ENCODE measurements at places on chromosomes 5 and 9. TPM values are rescaled to one million over a fixed set of nuclear protein-coding genes. Genes with fewer than 3 reads are reported as not detected.

DNA sequence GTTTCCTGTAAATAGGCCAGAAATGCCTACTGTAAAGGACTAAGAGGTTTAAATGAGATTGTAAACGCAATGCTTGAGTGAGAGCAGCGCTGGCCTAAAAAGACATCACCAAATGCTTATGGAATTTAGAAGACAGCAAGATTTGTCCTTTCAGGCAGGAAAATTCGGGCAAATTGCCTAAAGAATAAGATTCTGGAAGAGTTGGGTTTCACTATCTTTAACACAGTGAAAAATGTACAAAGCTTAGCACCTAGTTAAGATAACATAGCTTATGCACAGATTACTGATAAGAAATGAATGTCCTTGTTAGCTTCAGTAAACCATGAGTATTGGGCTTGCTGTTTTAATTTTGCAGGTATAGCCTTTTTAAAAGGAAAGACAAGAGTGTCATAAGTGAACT, 4.7 kb downstream of the FKBP15 start:
- H3K4me1 ChIP-seq: peaks cover 13% of the 10 kb centered on the region
- H3K36me3 ChIP-seq: no peaks in the 10 kb centered on the region
- no peak overlapping the region for H3K27ac ChIP-seq

GRCh38 chr5:79130781-79131180, 19.2 kb downstream of the BHMT start:
- no peak for DNase-seq
- peaks cover 11% of the 10 kb centered on the region for H3K4me1 ChIP-seq
- H3K36me3 ChIP-seq: no peaks in the 10 kb centered on the region
- H3K27ac ChIP-seq: no peak overlapping the region
- peaks cover 2% of the 10 kb centered on the region for H3K27me3 ChIP-seq

DNA sequence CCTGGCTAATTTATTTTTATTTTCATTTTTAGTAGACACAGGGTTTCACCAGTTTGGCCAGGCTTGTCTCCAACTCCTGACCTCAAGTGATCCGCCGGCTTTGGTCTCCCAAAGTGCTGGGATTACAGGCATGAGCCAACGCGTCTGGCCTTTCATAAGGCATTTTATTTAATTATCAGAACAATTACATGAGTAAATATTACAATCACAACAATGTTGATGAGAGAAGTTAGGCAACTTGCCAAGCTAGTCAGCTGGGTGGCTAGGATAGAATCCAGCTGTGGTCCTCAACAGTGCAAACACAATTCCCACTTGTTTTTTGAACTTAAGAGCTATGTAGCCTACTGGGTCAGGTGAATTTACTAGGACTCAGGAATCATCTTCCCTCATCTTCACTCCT, 22.0 kb downstream of the C9orf57 start:
- no peak for DNase-seq
- H3K4me3 ChIP-seq: no peak overlapping the region
- H3K27ac ChIP-seq: no peak overlapping the region
- H3K36me3 ChIP-seq: no peaks in the 10 kb centered on the region
- no peaks in the 10 kb centered on the region for H3K4me1 ChIP-seq

GRCh38 chr9:132973713-132974112, 4.8 kb upstream of the GFI1B start:
- DNase-seq: no peak
- no peak overlapping the region for H3K27ac ChIP-seq
- H3K36me3 ChIP-seq: no peaks in the 10 kb centered on the region

DNA sequence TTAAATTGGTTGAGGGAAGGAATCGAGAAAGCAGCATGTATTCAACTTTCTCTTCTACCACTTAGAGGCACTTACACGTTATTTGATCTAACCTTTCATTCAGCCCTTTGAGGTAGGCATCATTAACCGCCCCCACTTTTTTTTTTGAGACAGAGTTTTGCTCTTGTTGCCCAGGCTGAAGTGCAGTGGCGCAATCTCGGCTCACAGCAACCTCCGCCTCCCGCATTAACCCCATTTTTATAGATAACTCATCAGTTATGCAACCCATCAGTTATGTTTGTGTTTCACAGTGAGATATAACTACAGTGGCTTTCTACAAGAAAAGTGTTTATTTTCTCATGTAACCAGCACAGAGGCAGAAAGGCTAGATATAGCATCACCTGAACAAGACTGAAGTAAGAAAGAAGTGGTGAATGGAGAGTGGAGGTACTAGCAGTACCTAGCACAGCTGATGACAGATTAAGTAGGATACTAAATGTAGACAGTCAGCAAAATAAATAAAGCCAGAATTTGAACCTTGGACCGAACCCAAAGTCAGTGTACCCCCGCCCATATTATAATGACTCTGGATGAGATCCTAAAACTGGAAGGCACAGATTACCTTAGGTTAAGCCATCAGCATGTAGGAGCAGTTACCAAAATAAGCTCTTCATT, 91.2 kb downstream of the PJA2 start:
- no peaks in the 10 kb centered on the region for H3K36me3 ChIP-seq
- no peaks in the 10 kb centered on the region for H3K4me1 ChIP-seq
- no peak for DNase-seq
- no peaks in the 10 kb centered on the region for H3K27me3 ChIP-seq

- no peaks in the 10 kb centered on the region for H3K27me3 ChIP-seq
- no peaks in the 10 kb centered on the region for H3K4me1 ChIP-seq
- no peaks in the 10 kb centered on the region for H3K36me3 ChIP-seq
Observed at GRCh38 chr9:112135706-112136105, 39.4 kb downstream of the SUSD1 start.

DNA sequence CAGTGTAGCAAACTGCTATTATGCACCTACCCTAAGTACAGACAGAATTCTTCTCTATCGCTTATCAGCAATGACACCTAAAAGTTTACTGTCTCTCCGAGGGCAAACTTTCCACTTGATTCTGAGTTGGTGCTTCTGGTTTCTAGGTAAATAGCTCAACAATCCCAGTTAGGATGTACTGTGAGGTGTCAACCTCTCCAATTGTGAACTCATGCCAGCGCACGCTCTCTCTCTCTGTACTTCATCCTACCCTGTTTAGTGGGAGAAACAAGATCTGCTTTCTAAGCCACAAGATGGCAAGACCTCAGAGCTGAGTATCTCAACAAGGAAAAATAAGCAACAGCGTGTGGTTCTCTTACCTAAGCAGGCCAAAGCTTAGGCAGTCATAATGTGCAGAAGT, 335.3 kb downstream of the SLIT3 start:
- DNase-seq: no peak
- no peaks in the 10 kb centered on the region for H3K36me3 ChIP-seq
- H3K27ac ChIP-seq: no peak overlapping the region
- H3K27me3 ChIP-seq: no peaks in the 10 kb centered on the region
- no peaks in the 10 kb centered on the region for H3K4me1 ChIP-seq

DNA sequence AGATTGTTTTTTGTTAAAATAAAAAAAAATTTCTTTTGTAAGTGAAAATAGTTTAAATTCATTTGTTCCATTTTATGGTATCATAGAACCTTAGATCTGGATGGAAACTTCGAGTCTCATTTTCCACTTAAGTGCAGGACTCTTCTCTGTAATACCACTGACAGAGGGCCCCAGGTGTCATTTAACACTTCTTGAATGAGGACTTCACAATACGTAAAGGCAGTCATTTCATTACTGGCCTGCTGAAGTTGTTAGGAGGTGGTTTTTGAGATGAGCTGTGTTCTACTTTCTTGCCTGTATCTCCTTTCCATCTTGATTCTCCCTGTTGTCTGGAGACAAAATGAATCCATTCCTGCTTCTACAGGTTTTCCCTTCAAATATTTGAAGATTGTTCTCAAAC, 455.3 kb downstream of the DMRT2 start:
- H3K4me3 ChIP-seq: no peak overlapping the region
- no peaks in the 10 kb centered on the region for H3K4me1 ChIP-seq
- no peaks in the 10 kb centered on the region for H3K36me3 ChIP-seq
- no peaks in the 10 kb centered on the region for H3K27me3 ChIP-seq
- DNase-seq: no peak

GRCh38 chr5:54746346-54746745, 228.8 kb downstream of the SNX18 start:
- no peaks in the 10 kb centered on the region for H3K27me3 ChIP-seq
- no peak for DNase-seq
- no peaks in the 10 kb centered on the region for H3K36me3 ChIP-seq
- no peak overlapping the region for H3K27ac ChIP-seq

DNA sequence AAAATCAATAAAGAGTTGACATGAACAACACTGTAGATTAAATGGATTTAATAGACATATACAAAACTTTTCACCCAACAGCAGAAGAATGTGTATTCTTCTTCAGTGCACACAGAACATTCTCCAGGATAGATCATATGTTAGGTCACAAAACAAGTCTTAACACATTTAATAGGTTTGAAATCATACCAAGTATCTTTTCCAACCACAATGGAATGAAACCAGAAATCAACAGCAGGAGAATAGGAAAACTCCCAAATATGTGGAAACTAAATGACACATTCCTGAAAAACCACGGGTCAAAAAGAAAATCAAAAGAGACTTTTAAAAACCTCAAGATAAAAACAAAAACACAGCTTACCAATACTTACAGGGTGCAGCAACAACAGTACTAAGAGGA, 790.1 kb upstream of the ZNF608 start:
- H3K36me3 ChIP-seq: no peaks in the 10 kb centered on the region
- H3K4me3 ChIP-seq: no peak overlapping the region
- DNase-seq: no peak
- no peaks in the 10 kb centered on the region for H3K4me1 ChIP-seq

DNA sequence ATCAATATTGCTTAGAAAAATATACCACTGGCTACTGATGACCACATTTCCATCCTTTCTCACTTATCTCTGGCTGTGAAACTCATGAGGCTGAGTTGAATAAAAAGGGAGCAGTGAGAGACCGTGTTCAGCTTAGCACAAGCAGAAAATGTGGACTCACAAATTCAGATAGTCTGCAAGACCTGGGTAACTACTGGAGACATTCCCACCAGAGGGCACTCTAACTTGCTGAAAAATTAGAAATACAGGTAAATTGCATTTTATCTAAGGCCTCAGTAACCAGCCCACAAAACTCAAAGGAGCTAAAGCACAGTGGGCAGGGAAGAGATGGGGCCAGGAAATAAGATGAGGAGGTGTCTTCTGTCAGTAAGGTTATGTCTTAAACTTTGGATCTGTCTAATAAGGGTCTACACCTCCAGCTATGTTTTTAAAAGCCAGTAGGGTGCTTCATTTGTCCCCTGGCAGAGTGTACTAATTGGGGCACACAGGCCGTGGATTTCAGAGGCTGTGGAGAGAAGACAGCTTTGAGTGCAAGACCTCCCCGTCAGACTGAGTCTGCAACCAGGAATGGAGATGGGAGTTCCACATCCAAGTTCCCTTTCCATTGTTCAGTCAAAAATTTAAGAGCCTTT, 8.7 kb upstream of the NDUFB6 start:
- peak; percentile 73 for DNase-seq
- no peak overlapping the region for H3K4me3 ChIP-seq
- no peaks in the 10 kb centered on the region for H3K36me3 ChIP-seq
- peaks cover 9% of the 10 kb centered on the region for H3K4me1 ChIP-seq
- peaks cover 8% of the 10 kb centered on the region for H3K27me3 ChIP-seq
- H3K27ac ChIP-seq: no peak overlapping the region

- peaks cover 35% of the 10 kb centered on the region for H3K4me1 ChIP-seq
- H3K27ac ChIP-seq: no peak overlapping the region
- no peak overlapping the region for H3K4me3 ChIP-seq
- no peaks in the 10 kb centered on the region for H3K36me3 ChIP-seq
- DNase-seq: no peak
Observed at GRCh38 chr9:69168709-69169217, 5.3 kb upstream of the TJP2 start.

Gene APBA1
- total RNA-seq: 11.4 TPM

Gene CACNA1B
- 0.11 TPM for total RNA-seq

Gene PAX5
- not detected for total RNA-seq

Gene TMEM161B
- 11.6 TPM for total RNA-seq

Gene FOXD4L5
- 0.42 TPM for total RNA-seq

Gene LCN12
- total RNA-seq: 0.35 TPM

Gene PDE6A
- total RNA-seq: not detected

Gene PRR16
- 2.3 TPM for total RNA-seq
